NCI-H1417 (cell line): ENCODE measurements at places on chromosomes 3 and 15.

- no peak for DNase-seq
Measured at GRCh38 chr15:80559320-80559693, 135.8 kb upstream of the ABHD17C start.

GRCh38 chr15:73226093-73226814 is 142.5 kb downstream of the HCN4 start:
- DNase-seq = no peak

- DNase-seq = no peak
Measured at GRCh38 chr3:142115867-142116668, 33.3 kb downstream of the TFDP2 start.

GRCh38 chr15:51093839-51094605 is 684 bp downstream of the TNFAIP8L3 start:
- DNase-seq = peak; percentile 36

DNA sequence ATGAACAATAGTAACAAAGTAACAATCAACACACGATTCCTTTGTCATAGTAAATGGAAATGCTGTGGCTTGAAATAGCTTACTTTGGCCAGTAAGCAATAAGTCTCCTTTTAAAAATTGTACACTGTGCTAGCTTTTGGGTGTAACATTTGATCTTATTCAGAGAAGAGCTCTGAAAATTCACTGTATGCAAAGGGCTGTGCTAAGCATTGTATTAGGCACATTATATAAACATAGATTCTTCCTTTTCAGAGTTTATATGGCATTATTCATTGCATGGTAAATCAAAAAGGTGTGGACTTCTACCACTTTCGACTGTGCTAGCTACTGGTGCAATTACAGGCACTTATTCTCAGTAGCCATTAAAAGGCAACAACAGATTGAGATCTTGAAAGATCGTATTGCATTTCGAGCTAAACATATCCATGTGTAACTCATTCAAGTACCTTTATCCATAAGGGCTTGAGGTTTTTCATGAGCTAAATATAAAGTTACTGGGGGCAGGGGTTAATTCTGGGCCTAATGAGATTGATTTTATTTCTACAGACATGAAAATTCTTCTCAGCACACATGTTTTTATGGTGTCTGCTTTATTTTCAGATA is 246.8 kb downstream of the NR1D2 start:
- DNase-seq = peak; percentile 46

DNA sequence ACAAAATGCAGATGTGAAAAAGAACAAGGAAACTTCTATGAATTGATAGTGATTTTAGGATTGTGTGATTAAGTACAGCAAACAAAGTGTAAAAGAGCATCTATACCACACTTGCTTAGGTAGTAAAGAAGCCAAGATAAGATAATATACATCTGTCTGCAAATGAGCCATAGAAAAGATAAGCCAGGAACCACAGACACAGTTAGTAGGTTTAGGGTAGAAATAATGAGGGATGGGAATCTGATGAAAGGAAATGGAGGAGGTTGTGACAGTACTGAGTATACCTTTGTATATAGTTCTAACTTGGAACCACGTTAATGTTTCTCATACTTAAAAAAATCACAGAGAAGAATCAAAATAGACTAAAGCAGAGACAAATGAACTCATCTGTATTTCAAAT is 54.0 kb downstream of the TCF12 start:
- no peak for DNase-seq

- no peak for DNase-seq
Measured at GRCh38 chr3:197804511-197804910, 13.5 kb downstream of the LRCH3 start.

- no peak for DNase-seq
Measured at GRCh38 chr15:69217381-69217780, 56.9 kb downstream of the GLCE start.

DNA sequence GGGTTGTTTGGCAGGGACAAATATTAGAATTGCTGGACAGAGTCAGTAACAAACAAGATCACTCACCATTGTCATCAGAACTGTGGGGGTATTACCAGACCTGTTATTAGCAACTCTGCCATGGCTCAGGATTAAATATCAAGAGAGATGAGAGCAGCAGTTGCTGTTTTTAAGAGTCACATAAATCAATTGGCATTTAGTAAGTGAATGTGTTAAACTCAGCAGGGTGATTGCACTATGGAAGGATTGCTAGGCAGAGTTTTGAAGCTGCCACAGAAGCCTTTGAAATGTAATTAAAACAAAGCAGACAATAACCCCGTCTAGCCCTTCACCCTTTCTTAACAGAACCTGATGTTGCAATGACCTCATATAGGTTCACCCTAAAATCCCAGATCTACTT is 238.8 kb downstream of the GAP43 start:
- DNase-seq = peak; percentile 66

- no peak for DNase-seq
Measured at GRCh38 chr15:76274226-76274625, 37.0 kb downstream of the ETFA start.

- peak; percentile 27 for DNase-seq
Measured at GRCh38 chr15:65082303-65082953, 5.9 kb downstream of the KBTBD13 start.

GRCh38 chr3:189947948-189948723 is 172.6 kb downstream of the P3H2 start:
- DNase-seq = peak; percentile 73

DNA sequence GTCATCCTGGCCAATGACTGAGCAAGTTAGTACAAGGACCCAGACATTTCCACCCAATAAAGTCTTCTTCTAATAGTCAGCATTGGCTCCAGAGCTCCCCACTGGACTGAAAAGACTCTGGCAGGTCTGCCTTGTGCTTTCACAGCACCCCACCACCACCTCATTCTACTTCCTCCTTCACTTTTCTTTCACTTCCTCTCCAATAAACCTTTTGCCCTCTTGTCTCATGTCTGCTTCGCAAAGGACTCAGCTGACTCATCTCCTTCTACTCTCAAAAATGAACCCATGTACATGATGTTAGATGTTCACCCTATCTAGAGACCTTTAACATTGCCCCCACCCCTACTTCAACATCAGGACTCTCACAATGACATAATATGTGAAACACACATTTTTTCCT is 181.0 kb upstream of the PPP2R3A start:
- DNase-seq = no peak

GRCh38 chr15:85497172-85497569 is 116.8 kb downstream of the AKAP13 start:
- DNase-seq = peak; percentile 40

DNA sequence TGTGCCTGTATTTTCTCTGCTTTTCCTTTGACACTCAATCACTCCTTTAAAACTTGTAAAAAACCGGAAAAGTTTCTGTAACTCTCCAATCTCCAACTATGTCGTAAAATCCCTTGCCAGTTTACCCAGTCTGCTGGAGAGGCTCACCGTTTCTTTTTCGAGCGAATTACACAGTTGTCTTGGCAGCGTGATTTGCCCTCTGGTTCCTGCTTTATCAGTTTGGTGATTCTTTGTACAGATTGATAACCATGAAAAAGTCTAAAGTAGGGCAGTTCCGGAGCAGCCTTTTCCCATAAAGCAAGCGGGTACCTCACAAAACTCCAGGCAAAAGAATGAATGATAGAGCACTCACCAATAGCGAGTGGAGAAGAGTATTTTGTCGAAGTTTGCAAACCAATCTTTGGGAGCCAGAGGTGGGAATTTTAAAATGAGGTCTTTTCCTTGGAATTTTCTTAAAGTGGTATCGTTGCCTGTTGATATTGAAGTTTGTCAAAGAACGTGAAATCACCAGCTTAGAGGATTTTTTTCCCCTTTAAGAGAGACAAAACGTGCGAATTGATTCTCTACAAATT is at the start of gene TTC23:
Gene TTC23, minus strand, starts transcription at position 312 of the 572 bp plus-strand sequence. CDS start 20,869 bp downstream, outside the sequence.
- DNase-seq = no peak

GRCh38 chr3:149042789-149043386 is 43.4 kb downstream of the HLTF start:
- DNase-seq = no peak

GRCh38 chr3:3625544-3626271 is 173.5 kb upstream of the LRRN1 start:
- no peak for DNase-seq

DNA sequence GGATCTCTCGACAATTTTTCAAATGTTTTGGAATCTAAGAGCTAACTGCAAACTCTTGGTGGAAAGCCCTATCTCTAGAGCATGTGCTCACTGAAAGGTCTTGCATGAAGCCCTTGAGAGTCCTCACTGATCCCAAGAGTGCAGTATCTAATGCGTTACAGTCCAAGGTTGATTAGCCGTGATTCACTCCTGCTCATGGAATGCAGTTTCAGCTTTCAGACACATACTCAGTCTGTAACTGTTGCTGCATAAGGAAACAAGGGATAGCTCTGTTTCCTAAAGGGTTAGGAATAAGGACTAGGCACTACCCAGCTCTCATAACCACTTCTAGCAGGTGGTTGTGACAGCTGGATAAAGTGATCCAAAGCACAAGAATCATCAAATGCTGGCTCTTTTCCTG is 687.4 kb upstream of the CFAP20DC start:
- DNase-seq = no peak

DNA sequence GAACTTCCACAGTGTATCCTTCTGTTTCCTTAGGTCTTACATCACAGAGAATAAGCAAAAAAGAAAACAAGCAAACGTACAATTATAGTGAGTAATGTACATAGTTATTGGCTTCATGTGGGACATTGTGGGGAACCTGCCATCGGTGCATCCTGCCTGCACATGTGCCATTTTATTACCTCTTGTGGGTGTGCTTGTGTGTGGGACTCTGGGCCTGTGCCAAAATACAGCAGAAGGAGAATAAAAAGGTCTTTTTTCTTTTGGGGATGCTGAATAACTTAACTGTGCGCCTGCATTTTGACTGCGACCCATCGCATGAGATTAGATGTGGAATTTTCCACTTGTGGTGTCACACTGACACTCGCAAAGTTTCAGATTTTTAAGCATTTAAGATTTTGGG is 169.6 kb upstream of the DCBLD2 start:
- DNase-seq = no peak

GRCh38 chr3:134938029-134938525 is 143.0 kb downstream of the EPHB1 start:
- DNase-seq = no peak

GRCh38 chr15:40092979-40093869 is 15.5 kb downstream of the BMF start:
- peak; percentile 75 for DNase-seq

DNA sequence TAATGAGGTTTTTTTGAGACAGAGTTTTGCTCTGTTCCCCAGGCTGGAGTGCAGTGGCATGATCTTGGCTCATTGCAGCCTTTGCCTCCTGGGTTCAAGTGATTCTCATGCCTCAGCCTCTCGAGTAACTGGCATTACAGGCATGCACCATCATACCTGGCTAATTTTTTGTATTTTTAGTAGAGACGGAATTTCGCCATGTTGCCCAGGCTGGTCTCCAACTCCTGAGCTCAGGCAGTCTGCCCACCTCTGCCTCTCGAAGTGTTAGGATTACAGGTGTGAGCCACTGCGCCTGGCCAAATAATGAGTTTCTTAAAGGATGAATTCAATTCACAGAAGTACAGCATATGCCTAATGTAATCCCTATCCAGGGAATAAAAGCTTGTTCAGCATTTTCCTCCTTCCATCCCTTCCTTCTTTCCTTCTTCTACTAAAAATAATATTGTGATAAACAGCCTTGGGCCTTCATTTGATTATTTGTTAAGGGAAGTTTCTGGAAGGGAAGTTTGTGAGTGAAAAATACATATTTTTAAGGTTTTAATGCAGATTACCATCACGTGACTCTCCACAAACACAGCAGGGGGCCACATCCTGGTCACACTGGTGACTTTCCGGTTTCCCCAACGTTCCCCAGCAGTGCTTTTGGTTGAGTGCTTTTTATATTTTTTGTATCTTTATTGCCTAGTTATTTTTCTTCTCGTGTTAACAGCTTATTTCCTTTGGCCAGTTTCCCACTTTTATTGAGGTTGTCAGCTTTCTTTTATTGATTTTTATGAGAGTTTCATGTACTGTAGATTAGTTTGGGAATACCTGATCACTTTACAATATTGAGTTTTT is 116.8 kb downstream of the USP13 start:
- DNase-seq = no peak

GRCh38 chr3:77931255-77932009 is 891.5 kb downstream of the ROBO2 start:
- peak; percentile 92 for DNase-seq

- DNase-seq = peak; percentile 85
Measured at GRCh38 chr3:49017971-49018706, at the start of gene DALRD3. TSS of gene DALRD3 (minus strand) at chr3:49018580. CDS start at chr3:49018564, 16 bp downstream.

GRCh38 chr3:184656458-184656828 is 55.4 kb downstream of the MAGEF1 start:
- DNase-seq = no peak

- DNase-seq = no peak
Measured at GRCh38 chr3:140523600-140523999, 154.3 kb upstream of the TRIM42 start.

- DNase-seq = no peak
Measured at GRCh38 chr15:88980498-88980897, 67.3 kb upstream of the MFGE8 start.

DNA sequence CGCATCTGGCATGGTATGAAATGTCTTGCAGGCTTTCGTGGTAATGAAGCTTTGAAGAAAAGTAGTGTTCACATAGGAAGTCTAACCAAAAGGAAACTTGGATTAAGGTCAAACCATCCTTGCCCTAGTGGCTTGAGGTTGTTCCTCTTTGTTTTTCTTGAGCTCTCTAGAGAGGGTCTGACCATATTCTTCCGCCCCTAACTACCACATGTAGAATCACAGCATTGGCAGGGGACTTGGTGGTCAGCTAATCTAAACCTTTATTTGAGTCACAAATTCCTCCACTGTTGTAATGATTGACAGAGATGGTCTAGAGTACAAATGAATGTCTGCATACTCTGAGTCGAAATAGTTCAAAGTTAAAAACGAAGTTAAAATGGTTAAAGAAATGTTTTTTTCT is 39.1 kb upstream of the PHLDB2 start:
- no peak for DNase-seq

- no peak for DNase-seq
Measured at GRCh38 chr3:8660175-8661118, 15.8 kb upstream of the SSUH2 start.

GRCh38 chr3:34106879-34107278 is 308.4 kb downstream of the PDCD6IP start:
- peak; percentile 34 for DNase-seq
